ENCODE measurements at places on chromosomes 3 and 15.
A peak's percentile ranks its signal among the peaks of the same experiment; 100 is the strongest.

DNA sequence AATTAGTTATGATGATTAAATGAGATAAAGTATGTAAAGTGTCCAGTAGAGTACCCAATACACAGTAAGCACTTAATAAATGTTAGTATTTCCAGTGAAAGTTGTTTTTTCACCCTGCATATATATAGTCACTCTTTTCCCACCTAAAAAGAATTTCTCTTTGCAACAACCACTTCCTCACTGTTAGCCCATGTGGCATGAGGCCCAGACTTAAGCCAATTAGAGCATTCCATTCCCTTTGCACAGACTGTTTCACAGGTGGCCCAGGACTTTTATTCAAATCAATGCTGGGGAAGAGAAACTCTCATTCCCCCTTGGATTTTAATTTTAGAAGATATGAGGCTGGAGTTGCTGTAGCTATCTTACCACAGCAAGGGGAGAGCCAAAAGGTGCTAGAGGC is 3.7 kb downstream of the IFT80 start:
- DNase-seq: no peak

DNA sequence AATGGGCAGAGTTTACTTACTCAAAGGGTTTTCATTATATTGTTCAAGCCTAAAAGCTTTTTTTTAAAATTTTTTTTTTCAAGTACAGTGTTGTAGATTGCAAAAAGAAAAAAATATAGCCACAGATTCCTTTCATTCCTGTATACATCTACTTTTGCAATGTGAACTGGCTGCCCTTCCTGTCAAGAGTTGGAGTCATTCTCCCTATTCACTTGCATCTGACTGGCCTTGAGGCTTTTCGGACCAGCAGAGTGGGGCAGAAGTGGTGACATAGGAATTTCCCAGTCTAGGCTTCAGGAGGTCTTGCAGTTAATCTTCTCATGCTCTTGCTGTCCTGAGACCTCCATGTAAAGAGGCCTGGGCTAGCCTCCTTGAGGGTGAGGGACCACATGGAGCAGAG is 218.3 kb upstream of the CFAP20DC start:
- no peak for DNase-seq

DNA sequence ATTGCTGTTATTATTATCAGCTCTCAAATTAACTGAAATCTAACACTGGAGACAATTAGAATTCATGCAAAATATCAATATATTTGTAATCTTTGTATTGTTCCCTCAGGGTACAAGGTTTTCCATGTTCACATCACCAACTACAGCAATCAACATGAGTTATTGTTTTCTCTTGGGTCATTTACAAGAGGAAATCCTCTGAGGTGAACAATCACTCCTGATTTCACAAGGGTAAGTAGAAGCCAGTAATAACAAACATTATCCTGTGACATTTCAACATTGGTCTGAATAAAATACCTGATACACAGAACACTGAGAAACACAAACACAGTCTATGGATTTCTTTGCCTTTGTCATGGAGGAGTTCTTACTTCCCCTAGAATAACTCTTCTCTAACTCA is 174.0 kb downstream of the SUCNR1 start:
- DNase-seq: no peak

GRCh38 chr15:101167411-101167752 is 84.5 kb downstream of the CHSY1 start:
- no peak for DNase-seq

DNA sequence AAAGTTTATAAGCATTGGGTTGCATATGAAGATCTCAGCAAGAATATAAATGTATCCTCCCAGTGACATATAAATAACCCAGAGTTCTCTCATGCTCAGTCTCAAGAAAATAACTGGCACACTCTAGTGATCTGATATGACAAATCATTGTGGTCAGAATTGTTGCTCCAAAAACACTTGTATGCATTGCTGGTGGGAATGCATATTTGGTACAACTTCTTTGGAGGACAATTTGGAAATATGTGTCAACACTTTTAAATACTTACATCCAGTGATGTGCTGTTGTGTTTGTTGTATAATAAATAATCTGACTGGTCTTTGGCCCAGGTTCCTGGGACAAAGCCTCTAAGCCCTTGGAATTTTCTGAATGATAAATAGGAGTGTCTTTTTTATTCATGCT is 66.7 kb upstream of the STT3B start:
- no peak for DNase-seq

DNA sequence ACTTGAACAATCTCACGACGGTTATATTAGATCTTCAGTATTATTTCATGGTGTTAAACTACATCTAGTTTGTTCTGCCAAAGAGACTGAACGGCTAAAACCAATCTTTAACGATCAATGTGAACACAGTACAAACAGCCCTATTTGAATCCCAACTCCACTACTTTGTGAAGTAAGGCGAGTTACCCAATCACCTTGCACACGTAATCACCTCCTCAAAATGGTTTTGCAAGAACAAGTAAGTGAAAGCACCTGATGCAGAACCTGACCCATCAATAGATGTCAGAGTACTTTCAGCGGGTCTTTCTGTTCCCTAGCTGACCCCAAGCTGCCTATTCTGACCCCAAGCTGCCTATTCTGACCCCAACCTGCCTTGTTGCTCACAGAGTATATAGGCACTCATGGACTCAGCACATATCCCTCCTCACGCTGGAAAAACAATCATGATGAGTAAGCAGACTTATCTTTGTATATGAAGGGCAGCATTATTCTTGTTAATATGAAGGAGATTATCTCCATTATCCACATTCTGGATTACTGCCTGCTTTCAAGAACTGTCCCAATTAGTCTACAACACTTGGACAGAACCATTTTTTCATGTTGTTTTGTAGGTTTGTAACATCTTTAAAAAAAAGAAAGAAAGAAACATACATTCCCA is 3.7 kb downstream of the KPNA1 start:
- DNase-seq: no peak

GRCh38 chr3:192855434-192855833 is 62.2 kb downstream of the MB21D2 start:
- DNase-seq: no peak

- DNase-seq: no peak
Measured at GRCh38 chr15:82181371-82181770, 81.2 kb downstream of the EFL1 start.

DNA sequence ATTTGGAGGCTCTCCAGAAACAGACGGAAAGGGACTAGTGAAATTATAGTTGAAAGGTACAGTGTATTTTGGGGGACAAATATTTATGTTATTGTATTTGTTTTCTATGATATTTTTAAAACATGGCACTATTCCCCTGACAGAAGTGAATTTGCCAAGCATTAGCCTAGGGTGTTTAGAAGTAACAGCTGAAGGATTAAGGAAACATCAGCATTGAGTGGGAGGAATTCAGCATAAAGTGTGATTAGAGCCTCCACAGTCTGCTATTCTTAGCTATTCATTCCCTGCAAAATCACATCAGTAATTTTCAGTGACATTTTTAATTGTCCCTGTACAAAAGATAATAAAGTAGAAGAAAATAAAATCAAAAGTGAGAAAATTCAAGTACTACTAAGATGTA is 231.4 kb downstream of the ROBO2 start:
- DNase-seq: no peak

DNA sequence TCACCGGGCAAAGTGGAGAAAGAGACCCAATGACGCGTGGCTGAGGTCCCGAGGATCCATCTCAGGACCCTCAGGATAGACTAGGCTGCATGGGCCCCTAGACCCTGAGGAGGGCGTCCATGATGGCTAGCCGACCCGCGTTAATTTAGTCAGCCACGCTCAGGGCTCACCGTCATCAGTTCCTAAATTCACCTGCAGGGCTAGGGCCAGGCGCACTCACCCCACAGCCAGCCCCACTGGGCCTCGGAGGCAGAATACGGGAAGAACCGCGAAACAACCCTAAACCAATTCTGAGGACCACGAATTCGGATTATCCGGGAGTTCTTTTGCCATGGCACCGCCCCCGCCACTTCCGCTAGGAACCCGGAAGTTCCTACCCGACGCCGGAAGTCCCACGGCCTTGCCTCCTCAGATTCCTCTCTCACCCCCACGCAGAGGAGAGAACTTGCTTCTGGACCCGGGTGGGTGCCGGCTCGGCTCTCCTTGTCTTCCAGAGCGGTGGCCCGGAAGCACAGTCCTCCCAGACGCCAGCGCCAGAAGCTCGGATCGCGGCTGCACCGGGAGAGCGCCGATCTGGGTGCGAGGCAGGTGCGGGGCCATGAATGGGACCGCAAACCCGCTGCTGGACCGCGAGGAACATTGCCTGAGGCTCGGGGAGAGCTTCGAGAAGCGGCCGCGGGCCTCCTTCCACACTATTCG is at the start of the genes EAF1 and METTL6:
TSS of gene EAF1 (plus strand) at position 417 of the 699 bp plus-strand sequence. CDS start at position 599, 182 bp downstream.
TSS of gene METTL6 (minus strand) at position 363 of the 699 bp plus-strand sequence. CDS start 1,033 bp downstream, outside the sequence.
- DNase-seq: peak; percentile 82

GRCh38 chr15:42010434-42010833 is 10.4 kb downstream of the PLA2G4E start:
- no peak for DNase-seq

DNA sequence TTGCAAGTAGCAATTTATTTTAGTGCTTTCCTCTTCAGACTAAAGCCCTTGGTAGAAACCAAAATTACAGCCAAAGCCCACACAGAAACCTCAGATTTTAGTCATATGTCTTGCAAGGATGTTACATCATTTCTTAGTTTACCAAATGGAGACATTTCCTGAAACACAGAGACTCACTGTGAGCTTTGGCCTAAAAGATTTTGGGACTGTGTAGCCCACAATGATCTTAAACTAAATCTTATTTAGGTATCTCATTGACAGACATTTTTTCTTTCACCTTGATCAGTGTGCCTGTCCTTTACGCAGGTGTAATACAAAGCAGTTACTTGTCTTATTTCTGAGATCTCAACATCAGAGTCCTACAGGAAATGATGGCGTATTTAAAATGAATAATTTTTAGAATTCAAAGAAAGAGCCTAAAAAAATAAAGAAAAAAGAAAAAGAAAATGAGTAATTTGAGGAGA is 27.8 kb upstream of the AP4E1 start:
- no peak for DNase-seq

DNA sequence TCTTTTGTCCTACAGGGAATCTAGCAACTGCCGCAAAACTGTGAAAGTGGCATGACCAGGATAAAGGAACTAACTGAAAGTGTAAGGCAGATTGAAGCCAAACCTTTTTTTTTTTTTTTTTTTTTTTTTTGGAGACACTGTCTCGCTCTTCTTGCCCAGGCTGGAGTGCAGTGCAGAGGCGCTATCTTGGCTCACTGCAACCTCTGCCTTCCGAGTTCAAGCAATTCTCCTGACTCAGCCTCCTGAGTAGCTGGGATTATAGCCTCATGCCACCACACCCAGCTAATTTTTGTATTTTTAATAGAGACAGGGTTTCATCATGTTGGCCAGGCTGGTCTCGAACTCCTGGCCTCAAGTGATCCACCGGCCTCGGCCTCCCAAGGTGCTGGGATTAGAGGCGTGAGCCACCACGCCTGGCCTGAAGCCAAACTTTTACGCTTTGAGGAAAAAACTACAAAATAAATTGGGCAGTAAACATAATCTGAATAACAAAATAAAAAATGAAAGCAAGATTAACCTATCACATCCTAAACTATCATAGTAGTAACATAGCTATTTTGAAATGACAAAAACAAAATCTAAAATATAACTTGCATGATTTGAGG is 9.7 kb downstream of the SLTM start:
- DNase-seq: no peak

Data from activated gamma-delta T cell treated with anti-CD3 and anti-CD28 coated beads, Interleukin-2, amount 50 U/mL, for 16 hours (primary cell).